ENCODE measurements at places on chromosomes 5 and 9.

DNA sequence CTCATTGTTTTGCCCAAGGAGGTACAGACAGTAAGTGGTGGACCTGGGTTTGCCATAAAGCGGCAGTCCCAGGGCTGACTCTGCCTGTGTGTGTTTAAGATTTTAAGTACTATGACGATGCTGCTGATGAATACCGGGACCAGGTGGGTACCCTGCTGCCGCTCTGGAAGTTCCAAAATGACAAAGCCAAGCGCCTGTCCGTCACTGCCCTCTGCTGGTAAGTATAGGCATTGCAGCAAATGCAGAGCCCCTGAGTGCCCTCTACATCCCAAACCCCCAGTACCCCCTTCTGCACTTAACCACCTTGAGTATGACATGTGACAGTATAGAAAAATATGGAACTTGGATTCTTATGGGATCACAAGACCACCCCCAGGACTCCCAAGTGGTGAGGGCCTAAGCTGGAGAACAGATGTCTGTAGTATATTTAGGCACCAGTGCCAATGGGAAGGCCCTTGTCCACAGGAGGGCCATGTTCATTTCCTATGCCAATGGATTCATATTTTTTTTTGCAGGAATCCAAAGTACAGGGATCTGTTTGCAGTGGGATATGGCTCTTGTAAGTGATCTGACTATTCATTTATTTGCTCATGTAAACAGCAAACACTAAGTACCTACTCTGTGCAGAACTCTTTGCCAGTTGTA lies 22.0 kb downstream of the ENHO start:
- peak; percentile 25 for DNase-seq

DNA sequence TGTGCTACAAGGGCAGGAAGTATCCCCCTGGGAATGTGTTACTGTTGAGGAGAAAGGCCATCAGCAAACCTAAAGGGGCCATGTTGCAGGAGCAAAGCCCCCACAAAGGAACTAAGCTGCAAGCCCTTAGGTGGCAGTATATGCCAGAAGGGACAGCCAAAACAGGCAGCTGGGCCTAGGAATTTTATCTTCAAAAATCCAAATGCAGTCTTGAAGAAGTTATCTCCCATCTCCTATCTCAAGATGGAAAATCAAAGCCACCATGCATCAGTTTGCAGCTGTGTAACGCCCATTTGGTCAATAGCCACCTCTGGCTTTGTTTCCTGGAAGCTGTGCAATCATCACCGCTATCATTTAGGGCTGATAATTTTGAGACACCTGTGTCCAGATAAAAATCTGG lies 400.3 kb downstream of the ARHGEF28 start:
- no peak for DNase-seq

DNA sequence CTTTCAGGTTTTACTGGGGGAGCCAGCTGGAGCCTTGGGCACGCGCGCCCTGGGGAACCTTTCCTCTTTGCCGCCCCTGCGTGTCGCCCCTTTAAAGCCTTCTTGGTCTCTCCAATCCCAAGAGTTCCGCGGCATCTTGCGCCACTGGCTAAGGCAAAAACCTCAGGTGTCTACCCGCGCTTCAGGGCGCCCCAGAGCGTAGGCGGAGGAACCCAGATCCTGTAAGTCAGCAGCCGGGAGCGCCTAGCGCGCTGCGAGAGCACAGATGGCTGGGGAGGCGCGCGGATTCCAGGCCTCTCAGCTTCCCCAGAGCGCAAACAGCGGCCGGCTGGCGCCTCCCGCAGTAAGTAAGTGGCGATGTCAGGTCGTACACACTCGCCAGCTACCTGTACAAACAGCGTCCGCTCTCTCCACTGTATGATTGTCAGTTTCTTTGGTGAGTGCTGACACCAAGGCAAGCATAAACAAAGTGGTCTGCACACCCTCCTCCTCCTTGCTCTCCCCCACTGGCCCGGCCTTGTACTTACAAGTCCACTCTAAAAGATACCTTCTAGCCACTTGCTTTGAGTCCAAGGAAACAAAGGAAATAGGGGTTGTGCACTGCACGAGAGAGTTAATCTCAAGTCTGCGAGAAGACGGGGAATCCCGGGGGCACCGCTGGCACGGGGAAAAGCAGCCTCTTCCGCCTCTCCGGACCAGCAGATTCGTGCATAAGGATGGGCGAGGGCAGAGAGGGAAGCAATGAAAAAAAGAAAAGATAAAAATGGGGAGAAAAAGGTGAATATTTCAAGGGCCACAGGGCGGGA lies 2.9 kb downstream of the HTR1A start:
- peak; percentile 49 for DNase-seq

DNA sequence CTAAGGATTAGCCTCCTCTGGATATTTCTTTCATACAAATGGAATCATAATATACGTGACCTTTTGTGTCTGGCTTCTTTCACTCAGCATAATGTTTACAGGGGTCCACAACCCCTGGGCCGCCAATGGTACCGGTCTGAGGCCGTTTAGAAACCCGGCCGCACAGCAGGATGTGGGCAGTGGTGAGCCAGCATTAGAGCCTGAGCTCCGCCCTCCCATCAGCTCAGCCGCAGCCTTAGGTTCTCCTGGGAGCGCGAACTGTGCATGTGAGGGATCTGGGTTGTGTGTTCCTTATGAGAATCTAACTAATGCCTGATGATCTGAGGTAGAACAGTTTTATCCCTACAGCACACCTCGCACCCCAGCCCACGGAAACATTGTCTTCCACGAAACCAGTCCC lies 229.7 kb downstream of the ICE1 start:
- DNase-seq: no peak

- no peak for DNase-seq
Measured at GRCh38 chr5:7376871-7377270, 19.1 kb upstream of the ADCY2 start.

DNA sequence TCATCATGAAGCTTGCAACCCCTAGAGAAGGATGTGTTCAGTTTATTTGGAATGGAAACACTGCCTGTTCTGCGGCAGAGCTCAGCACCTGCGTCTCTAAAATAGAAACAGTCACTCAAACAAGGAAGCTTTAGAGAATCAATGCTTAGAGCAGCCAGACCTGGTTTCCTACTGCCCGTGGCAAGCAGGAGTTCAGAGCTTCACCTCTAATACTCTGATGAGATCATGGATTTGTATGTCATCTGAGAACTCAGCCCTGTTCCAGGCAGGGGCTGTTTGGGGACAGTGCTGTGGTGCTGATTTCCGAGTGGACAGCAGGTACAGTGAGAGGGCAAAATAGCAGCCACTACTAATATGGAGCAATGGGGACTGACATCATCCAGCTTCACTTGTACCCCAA lies 236.0 kb upstream of the IRX1 start:
- no peak for DNase-seq

GRCh38 chr9:92954049-92954861 lies 6.9 kb downstream of the FGD3 start:
- DNase-seq: no peak
